Activated naive CD4-positive, alpha-beta T cell (primary cell): ENCODE measurements at places on chromosomes 7 and 10.

GRCh38 chr10:79184657-79185056 lies 115.9 kb downstream of the ZMIZ1 start:
- DNase-seq = no peak

DNA sequence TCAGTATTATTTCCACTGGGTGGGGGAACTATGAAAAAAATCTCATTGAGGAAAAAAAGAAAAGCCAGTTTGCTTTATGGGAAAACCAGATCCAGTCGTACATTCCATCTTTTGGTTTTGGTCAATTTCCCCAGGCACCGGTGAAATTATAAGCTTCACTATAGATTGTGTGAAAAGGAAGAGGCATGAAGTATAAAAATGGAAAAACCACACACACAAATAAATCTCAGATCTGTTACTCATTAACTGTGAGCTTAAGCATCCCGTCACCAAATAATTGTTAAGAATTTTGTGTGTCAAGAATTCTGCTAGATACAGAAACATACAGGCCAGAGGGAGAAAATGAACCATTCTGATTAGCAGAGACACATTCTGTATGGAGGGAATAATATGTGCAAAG lies 405.5 kb upstream of the CELF2 start:
- DNase-seq = no peak

- no peak for DNase-seq
Measured at GRCh38 chr7:157412021-157412443, 75.2 kb downstream of the DNAJB6 start.

DNA sequence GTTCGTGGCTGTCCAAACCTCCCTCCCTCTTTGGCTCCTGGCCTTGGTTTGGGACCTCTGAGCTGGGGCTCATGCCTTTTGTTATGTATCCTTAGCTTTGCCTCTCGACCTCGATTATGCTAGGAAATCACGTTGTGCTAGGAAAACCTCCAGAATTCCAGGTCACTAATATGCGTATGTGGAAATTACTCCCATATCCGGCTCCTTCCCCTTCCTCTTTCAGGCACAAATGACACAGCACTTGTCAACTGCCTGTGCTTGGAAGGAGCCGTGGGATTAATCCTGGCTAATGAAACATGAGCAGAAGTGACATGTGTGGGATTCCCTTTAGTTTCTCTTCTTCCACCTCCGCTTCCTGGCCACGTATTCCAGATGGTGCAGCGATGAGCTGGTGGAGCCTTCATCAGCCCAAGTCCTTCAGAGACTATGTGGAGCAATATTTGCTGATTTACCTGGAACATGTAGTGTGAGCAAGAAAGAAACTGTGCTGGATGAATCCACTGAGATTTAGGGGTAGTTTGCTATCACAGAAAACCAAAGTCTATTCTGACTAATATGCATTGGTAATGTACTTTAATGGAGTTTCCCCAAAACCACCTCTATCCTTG lies 149.2 kb downstream of the REEP3 start:
- no peak for DNase-seq

DNA sequence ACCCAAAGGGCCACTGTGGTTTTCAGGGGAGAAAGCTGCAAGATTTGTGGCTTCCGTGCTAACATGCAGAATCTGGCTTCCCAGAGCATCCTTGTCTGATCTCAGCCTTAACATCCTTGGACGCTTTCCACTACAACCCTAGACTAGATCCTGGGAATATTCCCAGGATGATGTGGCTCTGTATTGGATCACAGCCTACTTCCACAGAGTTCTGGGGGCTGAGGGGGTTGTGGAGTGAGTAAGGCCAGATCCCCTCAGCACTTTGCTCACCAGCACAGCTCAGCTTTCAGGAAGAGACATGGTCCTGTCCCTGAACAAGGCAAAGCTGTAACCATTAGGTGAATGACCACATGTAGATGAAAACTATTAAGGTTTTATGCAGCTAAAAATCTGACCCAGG lies 241.3 kb upstream of the MYO3A start:
- no peak for DNase-seq

DNA sequence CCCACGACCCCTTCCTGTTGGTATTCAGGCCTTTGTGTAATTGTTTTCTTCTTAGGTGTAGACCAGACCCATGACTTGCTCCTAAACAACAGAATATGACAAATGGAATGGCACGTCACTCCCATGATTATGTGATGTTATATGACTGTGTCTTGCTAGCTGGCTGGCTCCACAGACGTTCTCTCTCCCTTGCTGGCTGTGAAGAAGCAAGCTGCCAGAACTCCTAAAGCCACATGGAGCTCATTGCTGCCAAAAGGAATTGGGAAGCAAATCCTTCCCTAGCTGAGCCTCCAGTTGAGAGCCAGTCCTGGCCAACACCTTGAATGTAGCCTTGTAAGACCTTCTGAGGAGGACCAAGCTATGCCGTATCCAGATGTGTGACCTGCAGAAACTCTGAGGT lies 74.2 kb downstream of the RAB18 start:
- no peak for DNase-seq
